ENCODE measurements at places on chromosomes 2 and 18. TPM values are rescaled to one million over a fixed set of nuclear protein-coding genes. Genes with fewer than 3 reads are reported as not detected.

- no peaks in the 10 kb centered on the region for H3K36me3 ChIP-seq
- no peak overlapping the region for H3K27ac ChIP-seq
- no peak for DNase-seq
- H3K27me3 ChIP-seq, result no peaks in the 10 kb centered on the region
- H3K4me3 ChIP-seq, result no peak overlapping the region
- no peaks in the 10 kb centered on the region for H3K4me1 ChIP-seq
These were observed 217.8 kb downstream of the BCL11A start for GRCh38 chr2:60335533-60336237.

GRCh38 chr2:180660207-180660606 is 320.2 kb upstream of the UBE2E3 start:
- H3K27me3 ChIP-seq, result no peaks in the 10 kb centered on the region
- H3K36me3 ChIP-seq, result no peaks in the 10 kb centered on the region
- H3K27ac ChIP-seq, result no peak overlapping the region
- no peaks in the 10 kb centered on the region for H3K4me1 ChIP-seq

DNA sequence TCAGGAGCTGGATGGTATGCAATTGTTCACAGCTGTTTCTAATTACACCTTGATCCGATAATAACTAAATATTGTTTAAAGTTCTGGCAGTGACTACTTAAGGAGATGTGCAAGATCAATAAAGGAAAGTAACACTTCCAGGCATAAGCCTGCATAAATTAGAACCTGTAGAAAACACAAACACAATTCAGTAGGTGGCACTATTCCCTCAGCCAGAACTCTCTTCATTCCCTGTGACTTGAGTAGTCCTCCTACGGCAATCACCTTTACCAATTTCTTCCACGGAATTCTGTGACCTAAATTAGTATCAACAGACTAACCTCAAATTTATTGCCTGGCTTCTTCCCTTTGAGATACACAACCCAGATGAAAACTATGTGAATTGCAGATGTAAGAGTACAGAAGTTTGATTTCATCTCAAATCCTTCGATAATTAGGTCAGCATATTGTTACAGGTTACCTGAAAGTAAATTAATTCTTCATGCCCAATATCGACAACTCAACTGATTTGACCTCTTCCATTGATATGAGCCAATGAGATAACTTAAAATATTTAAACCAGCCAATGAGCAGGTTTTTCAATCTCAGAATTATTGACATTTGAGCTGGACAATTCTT is 137.8 kb downstream of the PID1 start:
- DNase-seq, result no peak
- no peaks in the 10 kb centered on the region for H3K27me3 ChIP-seq
- H3K4me1 ChIP-seq, result no peaks in the 10 kb centered on the region
- H3K4me3 ChIP-seq, result no peak overlapping the region
- no peaks in the 10 kb centered on the region for H3K36me3 ChIP-seq

DNA sequence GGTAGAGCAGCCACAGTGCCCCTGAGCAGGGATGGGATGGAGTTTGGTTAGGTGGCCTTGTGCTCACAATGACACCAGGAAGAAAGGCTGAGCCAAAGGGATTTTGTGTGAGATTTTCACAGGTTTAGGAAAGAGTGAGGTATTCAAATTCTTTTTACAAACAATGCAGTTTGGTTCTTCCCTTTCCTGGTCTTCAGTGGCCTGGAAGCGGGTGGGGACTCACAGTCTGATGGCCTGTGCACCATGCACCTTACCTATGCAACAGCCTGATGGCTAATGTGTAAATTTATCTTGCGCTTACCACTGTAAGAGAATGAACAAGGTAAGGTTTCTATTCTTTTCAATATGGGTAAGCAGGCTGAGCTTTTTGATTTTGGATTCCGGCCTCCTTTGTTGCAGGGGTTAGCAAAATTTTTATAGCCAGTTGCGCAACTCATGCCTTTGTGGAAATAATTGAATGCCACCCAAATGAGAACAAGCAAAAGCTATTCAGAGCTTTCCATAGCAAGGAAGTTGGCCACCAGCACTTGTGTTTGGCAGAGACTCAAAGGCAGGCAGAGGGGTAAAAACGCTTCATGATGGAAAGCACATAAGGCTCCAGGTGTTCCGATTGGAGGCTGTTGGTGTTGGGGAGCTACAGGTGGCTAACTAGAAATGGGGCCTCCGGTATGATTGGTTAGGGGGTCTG is 23.8 kb upstream of the IL1R2 start:
- H3K27ac ChIP-seq, result no peak overlapping the region
- no peaks in the 10 kb centered on the region for H3K27me3 ChIP-seq
- DNase-seq, result no peak
- H3K4me3 ChIP-seq, result no peak overlapping the region

DNA sequence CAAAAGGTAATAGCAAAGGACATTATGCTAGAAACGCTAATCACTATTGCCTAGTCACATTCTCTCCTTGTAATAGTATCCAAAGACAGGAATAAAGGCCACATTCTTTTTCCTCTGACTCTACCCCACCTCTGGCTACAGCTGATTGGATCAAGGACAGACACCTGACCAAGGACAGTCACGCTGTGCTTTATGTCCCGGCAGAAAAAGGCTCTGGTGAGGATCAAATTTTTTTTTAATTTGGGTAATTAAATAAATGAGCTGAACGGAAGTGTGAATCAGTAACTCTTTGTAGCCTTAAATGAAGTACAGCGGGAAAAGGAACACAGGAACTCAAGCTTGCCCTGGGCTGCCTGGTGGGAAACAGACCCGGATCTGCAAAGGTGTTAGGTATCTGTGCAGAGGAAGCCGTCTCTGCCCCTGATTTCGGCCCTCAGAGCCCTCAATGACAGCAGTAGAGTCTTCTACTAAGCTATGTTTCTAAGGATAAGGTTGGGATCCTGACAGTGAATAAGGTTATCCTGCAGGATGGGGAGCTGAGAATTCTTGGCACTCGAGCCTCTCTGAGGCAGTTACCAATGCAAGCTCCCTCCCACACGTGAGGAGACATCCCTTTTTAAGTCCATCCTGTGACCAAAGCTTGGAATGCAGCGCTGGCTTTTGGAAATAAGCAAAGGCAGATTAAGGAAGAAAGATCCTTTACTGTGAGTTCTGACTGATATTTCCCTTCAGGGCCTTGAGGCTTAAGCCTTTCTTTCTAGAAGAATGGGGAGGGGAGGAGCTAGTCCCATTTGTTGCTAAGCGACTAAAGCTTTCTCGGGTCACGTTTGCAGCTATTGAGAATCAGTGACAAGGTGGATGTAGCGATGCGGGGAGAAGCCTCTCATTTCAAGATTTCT is 37.8 kb upstream of the IKZF2 start:
- peak; percentile 31 for DNase-seq
- no peak overlapping the region for H3K27ac ChIP-seq
- H3K36me3 ChIP-seq, result no peaks in the 10 kb centered on the region
- no peaks in the 10 kb centered on the region for H3K4me1 ChIP-seq
- no peak overlapping the region for H3K4me3 ChIP-seq

GRCh38 chr2:184154438-184154837 is 443.9 kb upstream of the ZNF804A start:
- no peak overlapping the region for H3K4me3 ChIP-seq
- H3K27me3 ChIP-seq, result no peaks in the 10 kb centered on the region
- H3K36me3 ChIP-seq, result no peaks in the 10 kb centered on the region
- no peaks in the 10 kb centered on the region for H3K4me1 ChIP-seq
- H3K27ac ChIP-seq, result no peak overlapping the region

GRCh38 chr2:74648009-74648443 is at the start of gene M1AP:
Gene M1AP (minus strand): TSS chr2:74648330. CDS start chr2:74640275, 8,055 bp downstream.
- peaks cover 22% of the 10 kb centered on the region for H3K27me3 ChIP-seq
- no peaks in the 10 kb centered on the region for H3K4me1 ChIP-seq
- DNase-seq, result no peak
- peak within 1 kb of the TSS; percentile 18 for H3K4me3 ChIP-seq
- H3K27ac ChIP-seq, result no peak within 1 kb of the TSS
- H3K36me3 ChIP-seq, result no peaks in the 10 kb centered on the region

- no peak overlapping the region for H3K4me3 ChIP-seq
- no peak overlapping the region for H3K27ac ChIP-seq
These were observed 29.4 kb downstream of the SH3YL1 start for GRCh38 chr2:234421-234820.

- no peak for DNase-seq
- no peaks in the 10 kb centered on the region for H3K4me1 ChIP-seq
- no peaks in the 10 kb centered on the region for H3K36me3 ChIP-seq
These were observed 45.7 kb downstream of the FAM210A start for GRCh38 chr18:13680612-13681011.

DNA sequence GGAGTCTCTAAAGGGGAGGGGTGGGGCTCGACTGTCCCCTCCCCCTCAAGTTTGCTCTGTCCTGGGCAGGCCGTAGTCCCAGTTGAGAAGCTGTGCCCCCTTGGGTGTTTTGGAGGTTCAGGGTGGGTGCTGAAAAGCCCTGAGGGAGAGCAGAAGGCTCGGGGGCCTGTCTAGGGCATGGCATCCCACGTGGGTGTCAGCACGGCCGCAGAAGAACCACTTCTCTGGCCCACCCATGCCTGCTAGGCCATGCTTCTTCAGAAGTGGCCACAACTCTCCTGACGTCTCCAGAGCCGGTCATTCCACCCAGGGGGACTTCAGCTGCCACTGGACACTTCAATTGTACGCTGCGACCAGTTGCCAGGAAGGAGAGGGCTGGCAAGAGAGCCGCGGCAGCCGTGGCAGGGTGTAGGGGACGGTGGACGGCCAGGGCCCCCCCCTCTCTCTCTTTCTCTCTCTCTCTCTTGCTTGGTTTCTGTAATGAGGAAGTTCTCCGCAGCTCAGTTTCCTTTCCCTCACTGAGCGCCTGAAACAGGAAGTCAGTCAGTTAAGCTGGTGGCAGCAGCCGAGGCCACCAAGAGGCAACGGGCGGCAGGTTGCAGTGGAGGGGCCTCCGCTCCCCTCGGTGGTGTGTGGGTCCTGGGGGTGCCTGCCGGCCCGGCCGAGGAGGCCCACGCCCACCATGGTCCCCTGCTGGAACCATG is at the start of gene INPP5D:
TSS of gene INPP5D (plus strand) at position 546 of the 704 bp plus-strand sequence. CDS start at position 683, 137 bp downstream.
- peak within 1 kb of the TSS; percentile 70 for H3K4me3 ChIP-seq
- peak within 1 kb of the TSS; percentile 89 for H3K27ac ChIP-seq
- DNase-seq, result no peak
- no peaks in the 10 kb centered on the region for H3K27me3 ChIP-seq
- peaks cover 15% of the 10 kb centered on the region for H3K36me3 ChIP-seq

REG1B gene
- total RNA-seq, result not detected

ALPI gene
- 0.19 TPM for total RNA-seq

All from thymus (tissue), 14 donors.